Activated gamma-delta T cell treated with anti-CD3 and anti-CD28 coated beads, Interleukin-2, amount 50 U/mL, for 16 hours (primary cell): ENCODE measurements at places on chromosomes 1 and 21.

GRCh38 chr1:77412820-77413530 lies 131.2 kb downstream of the AK5 start:
- DNase-seq, result no peak

- no peak for DNase-seq
Observed at GRCh38 chr1:28751315-28752060, 14.7 kb downstream of the YTHDF2 start.

- DNase-seq, result no peak
Observed at GRCh38 chr1:200252531-200252930, 157.3 kb downstream of the ZNF281 start.

DNA sequence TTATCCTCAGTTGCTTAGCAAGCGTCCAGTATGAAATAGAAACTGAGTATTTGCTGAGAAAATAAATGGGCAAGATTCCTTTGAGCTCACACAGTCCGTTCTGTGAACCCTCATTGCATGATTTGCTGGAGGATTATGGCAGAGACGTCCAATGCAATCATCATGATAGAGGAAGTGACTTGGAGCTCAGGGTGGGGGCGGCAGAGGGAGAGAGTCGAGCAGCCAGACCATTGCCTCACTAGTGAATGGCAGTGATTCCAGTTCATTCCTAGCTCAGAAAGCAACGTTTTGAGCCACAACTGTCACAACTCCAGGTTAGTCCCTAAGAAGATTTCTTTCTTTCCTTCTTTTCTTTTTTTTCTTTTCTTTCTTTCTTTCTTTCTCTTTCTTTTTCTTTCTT lies 27.5 kb upstream of the COL9A2 start:
- DNase-seq, result no peak

DNA sequence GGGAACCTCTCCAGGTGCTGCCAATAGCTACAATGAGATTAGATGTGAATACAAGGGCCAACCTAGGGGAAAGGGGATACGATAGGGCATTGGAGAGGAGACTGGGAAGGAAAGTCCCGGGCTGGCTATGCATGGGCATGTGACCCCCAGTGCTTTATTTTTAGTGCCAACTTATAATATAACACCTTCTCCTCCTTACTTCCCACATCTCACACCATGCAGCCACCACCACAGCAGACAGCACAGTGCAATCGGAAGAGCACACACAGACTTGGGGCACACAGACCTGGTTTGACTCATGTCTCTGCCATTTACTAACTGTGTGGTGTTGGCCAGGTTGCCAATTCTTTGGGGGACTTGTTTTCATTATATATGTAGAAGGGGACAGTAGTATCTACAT lies 85.4 kb downstream of the TOMM20 start:
- DNase-seq, result no peak

DNA sequence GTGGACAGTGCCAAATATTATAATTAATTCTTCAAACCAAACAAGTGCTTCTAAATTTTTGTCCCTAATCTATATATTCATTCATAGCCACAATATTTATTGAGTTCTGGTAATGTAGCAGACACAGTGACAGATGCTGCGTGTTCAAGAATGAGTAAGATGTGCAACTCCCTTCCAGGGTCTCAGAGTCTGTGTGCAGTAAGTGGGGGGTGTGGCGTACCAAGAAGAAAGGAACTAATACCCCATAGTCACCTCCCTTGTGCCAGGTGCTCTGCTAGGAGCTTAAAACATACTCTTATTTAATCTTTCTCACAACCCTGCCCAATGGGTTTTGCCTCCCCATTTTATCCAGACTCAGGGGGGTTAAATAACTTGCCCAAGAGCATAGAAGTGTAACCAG lies 358.7 kb downstream of the BARHL2 start:
- DNase-seq, result no peak

DNA sequence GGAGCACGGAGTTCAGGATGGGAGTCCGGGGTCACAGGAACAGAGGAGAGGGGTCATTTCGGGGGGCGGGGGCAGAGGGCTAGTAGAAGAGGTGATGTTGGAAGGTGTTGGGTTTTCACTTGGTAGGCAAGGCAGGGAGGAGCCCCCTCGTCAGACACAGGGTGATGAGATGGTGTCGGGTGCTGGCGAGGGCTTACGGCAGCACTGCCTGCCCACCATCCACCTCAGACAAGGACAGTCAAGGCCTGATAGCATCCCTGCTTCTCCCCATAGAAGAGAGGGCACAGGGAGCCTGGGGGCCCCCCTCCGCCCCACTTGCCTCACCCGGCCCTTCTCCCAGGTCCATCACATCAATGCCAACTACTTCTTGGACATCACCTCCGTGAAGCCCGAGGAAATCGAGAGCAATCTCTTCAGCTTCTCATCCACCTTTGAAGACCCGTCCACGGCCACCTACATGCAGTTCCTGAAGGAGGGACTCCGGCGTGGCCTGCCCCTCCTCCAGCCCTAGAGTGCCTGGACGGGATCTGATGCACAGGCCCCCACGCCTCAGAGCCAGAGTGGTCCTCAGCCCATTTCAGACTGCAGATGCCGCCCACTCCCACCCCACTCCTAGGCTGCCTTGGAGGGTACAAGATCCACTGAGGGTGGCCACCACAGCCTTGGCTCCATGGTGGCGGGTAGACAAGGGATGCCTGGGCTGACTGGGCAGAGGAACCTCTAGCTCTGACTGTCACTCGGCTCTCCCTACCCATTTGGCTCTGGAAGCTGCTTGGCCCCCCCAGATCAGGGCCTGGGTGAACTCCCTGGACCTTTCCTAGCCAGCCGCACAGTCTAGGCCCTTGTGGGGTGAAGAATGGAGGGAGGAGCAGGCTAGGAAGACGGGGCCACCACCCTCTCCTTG lies 4.3 kb upstream of the MTFR1L start:
- no peak for DNase-seq

DNA sequence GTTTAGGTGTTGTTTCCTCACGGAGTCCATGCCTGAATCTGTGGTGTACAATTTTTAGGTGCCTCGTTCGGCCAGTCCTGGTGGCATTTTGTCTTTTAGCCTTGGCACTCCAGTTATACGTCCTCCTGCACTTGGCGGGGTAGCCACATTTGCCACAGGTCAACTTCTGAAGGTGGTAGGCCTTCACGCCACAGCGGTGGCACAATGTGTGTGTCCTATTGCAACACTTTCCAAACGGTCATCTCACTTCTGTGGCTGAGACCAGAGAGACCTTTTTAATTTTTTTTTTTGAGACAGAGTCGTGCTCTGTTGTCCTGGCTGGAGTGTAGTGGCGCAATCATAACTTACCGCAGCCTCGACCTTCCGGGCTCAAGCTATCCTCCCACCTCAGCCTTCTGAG lies 49.1 kb downstream of the CAMTA1 start:
- DNase-seq, result no peak

- DNase-seq, result no peak
Observed at GRCh38 chr1:172477216-172477615, 33.3 kb upstream of the PIGC start.

GRCh38 chr1:219537223-219537631 lies 75.7 kb downstream of the ZC3H11B start:
- no peak for DNase-seq

DNA sequence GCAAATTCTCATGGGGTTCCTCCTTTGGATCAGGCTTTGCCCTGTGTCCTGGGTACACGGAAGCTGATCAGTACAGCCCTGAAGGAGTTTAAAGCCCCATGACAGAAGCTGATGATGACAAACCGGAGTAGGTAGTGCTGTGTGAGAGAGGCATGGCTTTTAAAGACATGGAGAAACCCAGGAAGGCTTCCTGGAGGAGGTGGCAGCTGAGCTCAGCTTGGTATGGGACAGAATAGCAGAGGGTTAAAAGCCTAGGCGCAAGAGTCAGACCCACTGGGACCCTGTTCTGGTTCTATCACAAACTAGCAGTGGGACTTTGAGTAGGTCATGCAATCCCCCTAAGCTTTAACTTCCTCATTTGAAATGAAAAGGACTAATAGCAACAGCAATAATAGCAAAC lies 6.1 kb downstream of the TMEM61 start:
- no peak for DNase-seq

- DNase-seq, result no peak
Observed at GRCh38 chr1:53104289-53104913, 38.0 kb downstream of the SLC1A7 start.

DNA sequence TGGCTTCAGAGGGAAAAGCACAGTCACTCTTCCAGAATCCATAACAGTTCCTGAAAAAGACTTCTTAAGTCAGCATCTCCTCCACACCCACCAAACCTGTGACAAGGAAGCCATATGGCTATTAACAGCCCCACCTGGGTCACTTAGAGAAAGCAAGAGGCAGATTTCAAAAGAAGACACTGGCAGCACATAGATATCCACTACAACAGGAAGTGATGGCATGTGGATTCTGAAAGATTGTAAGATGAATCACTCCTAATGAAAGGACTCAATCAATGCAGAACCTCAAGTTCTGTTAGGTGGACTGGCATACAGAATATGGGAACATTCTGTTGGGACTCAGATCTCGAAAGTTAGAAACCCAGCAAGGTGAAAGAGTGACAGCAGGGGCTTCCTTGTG lies 365.9 kb downstream of the TGFB2 start:
- no peak for DNase-seq

DNA sequence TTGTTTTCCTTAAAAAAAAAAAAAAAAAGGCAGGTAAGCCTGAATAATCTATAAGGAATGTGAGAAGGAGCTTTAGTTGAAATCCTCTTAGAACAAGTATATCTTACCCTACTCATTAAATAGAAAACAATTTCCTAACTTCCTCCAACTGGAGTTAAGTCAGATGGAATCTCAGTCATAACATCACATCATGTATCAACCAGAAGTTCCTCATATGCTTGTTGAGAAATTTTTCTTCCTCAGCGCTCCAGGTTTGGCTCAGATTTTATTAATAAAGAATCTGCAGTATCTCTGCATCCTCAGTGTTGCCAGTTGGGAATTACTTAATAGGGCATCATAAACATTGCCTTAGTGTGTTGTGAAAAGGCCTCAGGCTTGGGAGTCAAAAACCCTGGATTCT lies 37.6 kb downstream of the DUSP10 start:
- DNase-seq, result no peak

DNA sequence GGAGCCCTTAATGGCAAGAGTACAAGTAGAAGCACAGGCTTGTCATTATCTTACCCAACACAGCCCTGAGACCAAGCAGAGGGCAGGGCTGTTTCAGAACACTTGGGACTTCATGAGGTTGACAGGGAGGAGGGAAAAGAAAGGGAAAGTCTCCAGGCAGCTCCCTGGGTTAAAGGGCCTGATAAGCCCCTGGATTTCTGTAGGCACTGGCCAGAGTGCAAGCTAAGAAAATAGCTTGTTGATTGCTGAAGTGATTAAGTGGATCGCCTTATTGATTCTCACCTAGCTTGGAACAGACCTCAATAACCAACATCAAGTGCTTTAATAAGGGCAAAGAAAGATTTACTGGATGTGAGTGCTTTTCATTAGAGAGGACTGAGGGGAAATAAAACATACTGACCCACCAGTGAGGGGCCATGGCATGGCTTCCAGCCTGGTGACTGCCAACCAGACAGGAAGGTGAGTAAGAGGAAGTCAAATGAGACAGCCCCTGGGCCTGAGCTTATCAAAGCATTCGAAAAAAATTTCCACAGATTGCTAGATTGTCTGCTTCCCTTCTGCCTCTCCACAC lies 121.4 kb upstream of the NFIA start:
- DNase-seq, result no peak

GRCh38 chr1:153816283-153816889 lies 41.2 kb downstream of the SLC27A3 start:
- no peak for DNase-seq

- no peak for DNase-seq
Observed at GRCh38 chr1:25695090-25695770, 78.6 kb downstream of the MAN1C1 start.

GRCh38 chr1:178926046-178926445 lies 55.2 kb upstream of the ANGPTL1 start:
- DNase-seq, result no peak

DNA sequence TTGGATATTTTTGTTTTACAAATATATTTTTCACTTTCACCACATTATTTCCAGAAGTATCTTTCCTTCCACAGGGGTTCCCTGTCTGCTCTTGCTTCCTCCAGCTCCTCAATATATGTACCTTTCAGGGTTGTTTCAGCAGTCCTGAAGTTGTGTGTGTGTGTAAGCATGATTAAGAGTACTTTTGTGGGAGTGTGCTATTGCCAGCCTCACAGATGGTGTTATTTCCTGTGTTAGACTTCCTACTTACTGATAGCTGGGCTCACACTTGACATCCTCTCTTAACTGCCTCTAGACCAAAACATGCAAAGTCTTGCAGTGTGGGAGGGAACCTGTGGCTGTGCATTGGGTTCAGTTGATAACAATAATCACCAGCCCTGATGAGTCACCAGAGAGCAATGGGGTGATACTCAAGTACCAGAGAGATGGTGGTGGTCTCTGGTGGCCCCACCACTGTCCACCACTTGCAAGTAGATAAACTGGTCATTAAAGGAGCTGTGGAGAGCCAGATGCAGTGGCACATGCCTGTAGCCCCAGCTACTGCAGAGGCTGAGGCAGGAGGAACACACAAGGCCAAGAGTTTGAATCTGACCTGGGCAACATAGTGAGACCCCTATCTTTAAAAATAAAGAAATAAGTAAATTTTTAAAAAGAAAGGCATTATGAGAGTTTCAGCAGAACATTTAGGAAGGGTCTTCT lies 126.7 kb downstream of the NR5A2 start:
- DNase-seq, result peak; percentile 44

DNA sequence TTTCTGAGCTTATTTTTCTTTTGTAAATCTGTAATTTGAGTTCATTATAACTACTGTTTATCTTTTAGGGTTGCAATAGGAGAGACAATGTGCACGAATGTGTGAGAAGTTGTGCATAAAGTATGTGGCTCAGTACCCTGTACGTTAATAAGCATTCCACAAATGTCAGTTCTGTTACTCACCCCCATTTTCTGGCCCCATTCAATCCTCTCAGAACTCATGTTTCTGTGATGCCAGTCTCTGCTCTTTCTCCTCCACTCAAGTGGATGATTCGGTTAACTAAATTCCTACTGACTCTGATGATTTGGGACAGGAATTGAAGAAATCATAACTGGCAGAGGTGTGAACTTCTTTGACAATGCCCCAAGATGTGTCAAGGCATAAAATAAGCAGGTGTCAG lies 10.2 kb upstream of the DMRTB1 start:
- no peak for DNase-seq
